ENCODE measurements at places on chromosomes 5 and 9.

- peak; percentile 55 for DNase-seq
Measured at GRCh38 chr9:120531683-120532300, 48.2 kb downstream of the CDK5RAP2 start.

DNA sequence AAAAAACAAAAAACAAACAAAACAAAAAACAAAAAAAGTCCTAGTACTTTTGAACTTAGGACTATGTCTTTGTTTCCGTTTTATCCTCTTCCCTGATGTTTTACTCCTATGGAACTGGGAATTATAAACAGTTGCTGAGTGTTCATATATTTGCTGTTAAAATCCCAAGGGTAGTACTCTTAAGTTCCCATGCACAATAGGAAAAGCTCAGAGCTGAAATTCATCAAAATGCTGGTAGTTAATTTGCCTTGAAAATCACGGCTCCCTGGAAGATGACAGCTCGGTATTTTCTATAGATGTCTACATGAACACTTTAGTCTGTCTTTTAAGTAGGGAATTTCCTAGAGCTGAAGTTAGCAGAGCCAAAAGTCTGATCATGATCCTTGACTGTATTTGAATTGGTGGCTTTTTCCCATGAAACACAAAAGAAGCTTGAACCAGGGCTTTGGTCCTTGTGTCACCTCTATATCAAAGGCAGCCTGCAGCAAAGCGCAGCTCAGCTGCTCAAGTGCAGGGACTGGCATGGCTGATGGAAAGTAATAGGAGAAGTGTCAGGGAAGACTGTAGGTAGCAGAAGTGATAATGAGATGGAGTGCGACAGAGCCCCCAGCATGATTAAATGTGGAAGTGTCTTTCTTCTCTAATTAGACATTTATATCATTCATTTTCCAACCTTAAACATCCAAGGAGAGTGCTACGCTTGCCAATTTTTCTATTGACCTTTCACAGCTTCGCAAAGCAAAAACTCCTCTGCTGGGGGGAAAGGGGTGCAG is 310.9 kb downstream of the TRIM36 start:
- no peak for DNase-seq

DNA sequence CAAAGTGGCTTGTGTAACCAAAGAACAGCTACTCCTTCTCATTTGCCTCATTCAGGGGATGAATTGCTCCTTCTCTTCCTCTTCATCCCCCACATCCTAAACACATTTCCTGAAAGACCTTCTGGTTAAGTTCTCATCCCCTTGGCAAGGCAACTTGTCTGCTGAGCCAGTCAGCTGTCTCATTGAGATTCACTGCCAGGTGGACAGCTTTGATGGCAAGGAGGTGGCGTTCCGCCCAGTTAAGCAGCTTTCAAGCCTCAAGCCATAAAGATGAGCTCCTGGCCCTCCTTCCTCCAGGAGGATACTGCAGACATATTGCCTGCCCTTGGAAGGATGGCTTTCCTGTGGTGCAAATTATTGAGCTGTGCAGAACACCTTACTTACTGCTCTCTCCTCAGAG is 448.6 kb upstream of the MPDZ start:
- no peak for DNase-seq

DNA sequence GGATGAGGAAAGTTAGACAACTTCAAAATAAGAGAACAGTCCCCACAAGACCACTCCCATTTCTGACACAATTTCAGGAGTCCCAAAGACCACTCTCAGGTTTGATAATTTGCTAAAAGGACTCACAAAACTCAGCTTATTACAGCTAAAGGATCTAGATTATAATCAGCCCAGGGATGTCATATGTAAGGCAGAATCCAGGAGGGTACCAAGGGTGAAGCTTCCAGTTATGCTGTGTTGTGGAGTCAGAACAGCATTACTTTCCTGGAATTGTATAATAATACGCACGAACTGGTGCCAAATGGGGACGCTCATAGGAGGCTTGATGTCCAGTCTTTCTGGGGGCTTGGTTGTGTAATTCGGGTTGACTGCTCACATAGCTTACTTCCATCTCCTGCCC is 55.4 kb downstream of the SLC27A6 start:
- no peak for DNase-seq

- DNase-seq = no peak
Measured at GRCh38 chr9:109455861-109456260, 42.2 kb downstream of the PTPN3 start.
